ENCODE measurements at places on chromosomes 2 and 18. TPM values are rescaled to one million over a fixed set of nuclear protein-coding genes. Genes with fewer than 3 reads are reported as not detected.

The DIS3L2 gene
- 30.6 TPM for total RNA-seq

The AMMECR1L gene
- 15.0 TPM for total RNA-seq

The MOCOS gene
- total RNA-seq, result 0.25 TPM

The TTN gene
- total RNA-seq, result 2.1 TPM

The LANCL1 gene
- 40.0 TPM for total RNA-seq

The MBP gene
- 95.3 TPM for total RNA-seq

The OSBPL1A gene
- total RNA-seq, result 0.93 TPM

The PLEKHM3 gene
- 4.9 TPM for total RNA-seq

The GPR45 gene
- total RNA-seq, result not detected

The CNPPD1 gene
- 68.7 TPM for total RNA-seq

The EVX2 gene
- total RNA-seq, result not detected

The RAD51AP2 gene
- not detected for total RNA-seq

The FAM168B gene
- total RNA-seq, result 44.4 TPM

- no peak for DNase-seq
Observed at GRCh38 chr2:95325026-95325425, 27.9 kb downstream of the KCNIP3 start.

DNA sequence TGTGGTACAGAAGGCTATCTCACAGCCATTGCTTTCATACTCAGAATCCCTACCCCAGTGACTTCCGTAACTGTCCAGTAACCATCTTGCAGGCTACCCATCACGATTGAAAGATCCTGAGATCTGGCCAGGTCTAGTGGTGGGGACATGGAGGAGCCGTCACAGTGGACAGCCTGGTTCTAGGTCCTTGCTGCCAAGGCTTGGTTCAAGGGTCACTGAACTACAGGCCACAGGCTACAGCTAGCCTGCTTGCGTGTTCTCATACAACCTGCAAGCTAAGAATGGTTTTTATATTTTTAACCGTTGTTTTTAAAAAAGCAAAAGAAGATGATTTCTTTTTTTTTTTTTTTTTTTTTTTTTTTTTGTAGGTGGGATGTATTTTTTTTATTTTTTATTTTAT is 151.6 kb downstream of the MYO1B start:
- no peak for DNase-seq

DNA sequence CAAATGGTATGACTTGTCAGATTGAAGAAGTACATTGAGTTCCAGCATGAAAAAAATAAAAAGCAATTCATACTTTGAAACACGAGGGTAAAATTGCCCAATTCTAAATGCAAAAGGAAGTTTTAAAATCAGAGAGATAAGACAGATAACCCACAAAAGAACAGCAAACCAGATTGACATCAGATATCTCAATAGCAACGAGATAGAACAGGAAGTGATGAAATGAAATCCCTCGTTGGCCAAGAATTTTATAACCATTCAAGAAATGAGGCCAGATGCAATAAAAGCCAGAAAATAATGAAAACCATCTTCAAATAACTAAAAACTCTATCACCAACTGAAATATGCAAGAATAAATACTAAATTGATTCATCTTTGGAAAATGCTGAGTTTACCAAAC is 172.8 kb downstream of the CD226 start:
- no peak for DNase-seq

- no peak for DNase-seq
Observed at GRCh38 chr2:160167089-160167740, 32.9 kb downstream of the ITGB6 start.

GRCh38 chr2:233367586-233367985 is 13.3 kb downstream of the DGKD start:
- DNase-seq, result no peak

DNA sequence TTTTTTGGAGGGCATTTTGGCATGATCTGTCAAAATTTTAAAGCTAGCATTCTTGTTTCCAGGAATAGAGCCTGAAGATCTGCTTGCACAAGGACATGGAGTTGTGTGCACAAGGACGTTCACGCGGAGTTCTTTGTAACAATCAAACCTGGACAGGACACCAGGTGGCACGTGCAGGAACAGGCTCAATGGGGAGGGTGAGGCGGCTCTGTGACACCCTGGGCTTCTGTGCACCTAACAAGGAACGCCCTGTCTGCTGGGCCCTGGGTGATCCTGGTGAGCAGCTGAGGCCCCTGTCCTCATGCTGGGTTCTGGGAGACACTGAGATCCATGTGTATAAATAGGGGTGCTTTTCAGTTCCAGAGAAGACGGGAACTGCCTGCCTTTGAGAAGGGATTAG is 93.1 kb upstream of the PXDN start:
- no peak for DNase-seq

DNA sequence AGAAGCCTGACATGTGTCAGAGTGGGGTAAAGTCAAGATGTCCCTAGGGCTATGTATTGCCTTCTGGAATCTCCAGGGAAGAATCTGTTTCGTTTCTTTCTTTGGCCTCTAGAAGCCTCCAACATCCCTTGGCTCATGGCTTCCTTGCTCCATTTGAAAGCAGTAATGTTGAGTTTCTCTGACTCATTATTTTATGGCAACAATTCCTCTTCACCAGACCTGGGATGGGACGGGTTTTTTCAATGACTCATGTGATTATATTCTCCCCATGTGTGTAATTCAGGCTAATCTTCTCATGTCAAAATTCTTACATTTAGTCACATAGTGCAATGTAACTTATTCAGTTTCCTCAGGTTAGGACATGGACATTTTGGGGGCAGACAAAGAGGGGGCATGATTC is 1038.6 kb downstream of the CBLN2 start:
- no peak for DNase-seq

- peak; percentile 65 for DNase-seq
Observed at GRCh38 chr2:231104115-231104713, 20.6 kb downstream of the HTR2B start.

GRCh38 chr2:138787053-138787666 is 7.0 kb upstream of the NXPH2 start:
- DNase-seq, result no peak

GRCh38 chr18:37403100-37403781 is 162.4 kb downstream of the CELF4 start:
- no peak for DNase-seq

- DNase-seq, result no peak
Observed at GRCh38 chr2:161355983-161356382, 47.8 kb downstream of the PSMD14 start.

DNA sequence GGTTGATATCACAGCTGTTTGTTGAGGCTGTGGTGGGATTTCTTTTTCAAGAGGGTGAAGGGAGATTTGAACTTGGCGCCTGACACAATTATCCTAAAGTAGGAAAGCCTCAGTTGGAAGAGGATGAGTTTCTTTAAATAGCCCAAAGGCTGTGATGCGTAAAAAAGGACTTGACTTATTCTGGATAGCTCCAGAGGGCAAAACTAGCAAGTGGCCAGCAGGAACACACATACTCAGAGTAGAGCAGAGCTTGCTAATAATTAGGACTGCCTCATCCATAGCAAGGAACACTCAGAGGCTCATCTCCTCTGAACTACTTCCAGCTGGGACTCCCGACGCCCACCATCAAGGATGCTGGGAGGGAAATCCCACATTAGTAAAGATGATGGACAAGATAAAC is 74.0 kb downstream of the AFF3 start:
- no peak for DNase-seq

DNA sequence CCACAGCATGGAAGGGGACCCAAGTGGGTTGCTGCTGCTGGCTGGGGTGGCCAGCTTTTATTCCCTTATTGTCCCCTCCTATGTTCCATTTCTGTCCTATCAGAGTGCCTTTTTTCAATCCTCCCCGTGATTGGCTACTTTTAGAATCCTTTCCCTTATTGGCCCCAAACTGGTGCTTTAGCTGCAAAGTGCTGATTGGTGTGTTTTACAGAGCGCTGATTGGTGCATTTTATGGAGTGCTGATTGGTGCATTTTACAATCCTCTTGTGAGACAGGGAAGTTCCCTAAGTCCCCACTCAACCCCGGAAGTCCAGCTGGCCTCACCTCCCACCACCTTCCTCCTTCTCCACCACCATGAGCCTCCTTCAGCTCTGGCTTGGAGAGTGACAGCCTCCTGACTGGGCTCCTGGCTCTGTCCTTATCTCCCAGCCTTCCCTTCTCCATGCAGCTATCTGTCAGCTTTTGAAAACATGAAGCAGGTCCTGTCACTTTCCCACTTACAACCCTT is 20.7 kb upstream of the PLB1 start:
- DNase-seq, result no peak

- DNase-seq, result no peak
Observed at GRCh38 chr2:36708041-36708741, 11.7 kb downstream of the VIT start.

- DNase-seq, result no peak
Observed at GRCh38 chr2:27973592-27973991, 83.1 kb downstream of the BABAM2 start.

GRCh38 chr2:26178746-26179436 is 6.0 kb downstream of the GAREM2 start:
- no peak for DNase-seq

DNA sequence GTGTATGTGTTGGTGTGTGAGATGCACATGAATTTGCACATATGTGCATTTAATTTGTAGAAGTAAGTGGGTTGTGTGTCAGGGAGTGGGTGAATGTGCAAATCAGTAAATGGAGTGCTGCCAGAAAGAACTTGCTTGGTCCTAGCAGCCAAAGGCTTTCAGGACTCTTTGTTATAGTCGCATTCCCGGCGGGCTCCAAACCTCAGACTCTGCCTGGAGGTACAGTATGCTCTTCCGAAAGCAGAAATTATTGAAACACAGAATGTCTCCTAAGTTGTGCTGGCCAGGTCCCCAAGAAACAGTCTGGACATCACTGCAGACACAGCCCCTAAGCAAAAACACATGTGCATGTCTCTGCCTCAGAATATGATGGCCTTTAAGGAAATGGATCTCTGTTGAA is 232.4 kb downstream of the INSIG2 start:
- no peak for DNase-seq

- no peak for DNase-seq
Observed at GRCh38 chr2:190441564-190441963, 33.4 kb downstream of the MFSD6 start.

GRCh38 chr2:215419769-215420470 is 15.9 kb downstream of the FN1 start:
- DNase-seq, result no peak

DNA sequence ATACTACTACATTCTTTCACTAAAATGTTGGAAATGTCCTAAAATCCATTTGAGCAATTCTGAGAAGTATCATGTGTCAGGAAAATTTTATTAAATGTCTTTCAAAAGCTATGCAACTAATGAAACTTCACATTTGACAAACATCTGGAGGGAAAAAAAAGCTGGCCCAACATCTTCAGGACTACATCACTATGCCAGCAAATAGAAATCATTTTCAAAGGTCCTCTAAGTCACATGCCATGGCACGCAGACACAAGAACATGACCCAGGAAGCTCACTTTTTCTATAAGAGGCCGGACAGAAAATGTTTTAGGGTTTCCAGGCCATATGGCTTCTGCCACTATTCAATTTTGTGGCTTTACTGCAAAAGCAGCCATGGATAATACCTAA is 11.6 kb downstream of the KANSL3 start:
- no peak for DNase-seq

- no peak for DNase-seq
Observed at GRCh38 chr18:79104137-79104536, 34.9 kb downstream of the ATP9B start.

DNA sequence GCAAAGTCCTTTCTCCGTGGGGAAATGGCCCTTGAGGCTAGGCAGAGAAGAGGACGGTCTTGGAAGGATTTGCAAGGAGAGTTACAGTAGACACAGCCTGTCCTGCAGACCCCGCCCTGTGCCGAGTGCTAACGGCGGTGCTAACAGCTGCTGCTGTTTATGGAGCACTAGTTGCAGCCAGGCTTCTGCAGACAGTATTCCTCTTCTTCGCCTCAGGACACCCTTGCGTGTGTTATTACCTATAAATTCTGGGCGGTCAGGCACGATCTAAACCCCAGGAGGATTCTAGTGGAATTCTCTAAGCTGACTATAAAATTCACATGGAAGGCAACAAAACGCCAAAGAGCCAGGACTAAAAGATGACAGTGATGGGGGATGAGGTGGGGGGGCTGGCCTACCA is 139.8 kb downstream of the GLI2 start:
- no peak for DNase-seq

DNA sequence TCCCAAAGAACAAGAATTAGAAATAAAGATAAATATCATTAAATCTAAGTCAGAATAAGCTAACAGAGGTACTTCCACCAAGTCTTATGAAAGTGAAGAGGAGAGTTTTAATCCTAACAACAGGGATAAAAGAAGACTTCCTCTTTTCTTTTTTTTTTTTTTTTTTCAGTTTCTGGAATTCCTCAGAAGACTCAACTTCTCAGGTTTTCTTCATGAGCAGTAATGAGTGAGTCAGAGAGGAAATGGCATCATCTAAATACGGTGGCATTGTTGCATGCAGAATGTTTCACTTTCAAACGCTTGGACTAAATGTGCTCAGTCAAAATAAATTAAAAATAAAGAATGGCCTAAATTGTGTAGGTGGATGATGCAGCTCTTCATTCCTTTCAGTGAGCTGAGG is 45.6 kb upstream of the ARHGAP15 start:
- DNase-seq, result no peak

GRCh38 chr18:74251297-74252038 is 40.3 kb downstream of the CYB5A start:
- no peak for DNase-seq

DNA sequence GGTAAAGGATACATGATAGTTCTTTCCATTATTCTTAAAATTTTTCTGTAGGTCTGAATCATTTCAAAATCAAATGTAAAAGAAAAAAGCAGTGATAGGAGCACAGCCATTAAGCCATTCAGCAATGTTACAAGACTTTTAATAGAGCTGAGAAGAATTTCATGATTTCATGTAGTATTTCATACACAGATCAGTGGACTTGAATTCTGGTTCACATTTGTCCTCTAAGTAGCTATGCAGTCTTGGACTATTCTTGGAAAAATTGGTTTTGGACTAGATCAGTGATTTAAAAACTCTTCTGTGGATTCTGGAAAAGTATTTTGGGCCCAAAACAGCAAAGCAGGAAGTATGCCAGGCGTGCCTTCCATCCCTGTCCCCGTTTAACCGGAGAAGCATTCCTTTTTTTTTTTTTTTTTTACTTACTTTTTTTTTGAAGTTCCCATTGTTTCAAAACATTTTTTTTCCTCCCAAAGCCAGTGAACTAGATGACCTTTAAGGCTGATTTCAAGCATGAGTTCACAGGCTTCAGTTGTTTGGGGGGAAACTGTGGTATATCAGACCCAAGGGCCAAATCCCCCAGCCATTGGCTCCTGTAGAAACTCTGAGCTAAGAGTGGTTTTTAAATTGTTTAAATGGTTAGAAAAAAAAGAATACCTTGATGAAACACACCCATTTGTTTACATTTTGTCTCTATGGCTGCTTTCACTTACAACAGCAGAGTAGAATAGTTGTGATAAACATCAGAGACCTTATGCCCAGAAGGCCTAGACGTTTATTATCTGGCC is 17.5 kb upstream of the POLI start:
- no peak for DNase-seq

- no peak for DNase-seq
Observed at GRCh38 chr2:238563551-238563950, 136.8 kb downstream of the ASB1 start.

All from activated CD4-positive, alpha-beta memory T cell treated with anti-CD3 and anti-CD28 coated beads, Interleukin-2, amount 10 ng/mL, durations not matched to agents 7 days and 5 days (primary cell).